HS-5 (cell line): ENCODE measurements at places on chromosomes 6 and 20.

DNA sequence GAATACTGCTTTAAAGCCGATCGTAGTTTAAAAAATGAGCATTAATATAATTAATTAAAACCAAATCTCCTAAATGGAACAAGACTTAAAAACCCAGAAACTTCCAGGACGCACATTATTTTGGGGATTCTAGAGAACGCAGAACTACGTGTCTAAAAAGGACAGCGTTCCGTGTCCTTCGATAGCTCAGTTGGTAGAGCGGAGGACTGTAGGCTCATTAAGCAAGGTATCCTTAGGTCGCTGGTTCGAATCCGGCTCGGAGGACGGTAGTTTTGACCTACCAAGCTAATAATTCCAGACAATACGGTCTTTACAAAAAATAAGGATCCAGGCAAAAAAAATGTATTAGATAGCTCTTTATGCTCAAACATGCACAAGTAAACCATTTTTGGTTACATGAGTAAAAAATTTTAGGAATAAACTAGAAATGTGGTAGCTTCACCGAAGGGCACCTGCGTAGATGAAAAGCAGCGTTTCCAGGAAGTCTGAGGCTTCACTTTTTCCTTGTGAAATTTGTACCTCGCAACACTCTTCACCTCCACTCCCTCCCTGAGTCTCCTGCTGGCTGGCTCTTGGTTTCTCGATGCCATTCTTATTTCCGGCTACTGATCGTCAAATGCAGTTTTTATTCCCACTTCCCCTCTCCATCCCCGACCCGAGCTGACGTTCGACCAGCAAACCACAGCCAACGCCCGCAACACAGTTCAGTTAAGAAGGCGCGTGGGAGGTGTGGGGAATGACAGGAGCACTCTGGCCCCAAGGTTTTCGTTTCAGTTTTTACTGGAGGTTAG, 19.6 kb upstream of the ABT1 start:
- peak; percentile 82 for DNase-seq

GRCh38 chr6:157753291-157753690, 69.8 kb upstream of the SNX9 start:
- DNase-seq, result no peak

DNA sequence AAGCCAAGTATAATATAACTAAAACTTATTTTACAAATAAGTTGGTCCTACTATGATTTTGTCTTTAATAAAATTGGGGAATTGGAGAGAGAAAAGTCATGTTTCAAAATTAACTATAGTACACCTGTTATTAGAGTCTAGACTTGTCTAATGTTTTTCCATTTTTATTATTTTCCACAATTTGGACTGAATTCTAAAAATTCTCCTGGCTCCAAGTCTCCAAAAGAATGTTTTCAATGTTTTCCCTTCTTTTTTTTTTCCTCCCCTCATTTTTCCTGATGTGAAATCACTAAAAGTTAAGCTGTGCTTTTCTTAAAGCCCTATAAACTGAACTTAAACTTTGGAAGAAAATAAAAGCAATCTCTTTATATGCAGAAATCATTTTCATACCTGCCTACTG, 11.3 kb downstream of the PTGIS start:
- no peak for DNase-seq

- no peak for DNase-seq
These were observed 181.7 kb downstream of the WDR27 start for GRCh38 chr6:169520104-169520503.

- peak; percentile 76 for DNase-seq
These were observed 47.6 kb upstream of the SIM1 start for GRCh38 chr6:100512203-100512862.

GRCh38 chr6:73030257-73030656, 195.0 kb downstream of the KHDC1L start:
- DNase-seq, result no peak
